ENCODE measurements at places on chromosomes 12 and 14.

GRCh38 chr12:52772772-52773171 is 4.4 kb downstream of the KRT76 start:
- DNase-seq: no peak

DNA sequence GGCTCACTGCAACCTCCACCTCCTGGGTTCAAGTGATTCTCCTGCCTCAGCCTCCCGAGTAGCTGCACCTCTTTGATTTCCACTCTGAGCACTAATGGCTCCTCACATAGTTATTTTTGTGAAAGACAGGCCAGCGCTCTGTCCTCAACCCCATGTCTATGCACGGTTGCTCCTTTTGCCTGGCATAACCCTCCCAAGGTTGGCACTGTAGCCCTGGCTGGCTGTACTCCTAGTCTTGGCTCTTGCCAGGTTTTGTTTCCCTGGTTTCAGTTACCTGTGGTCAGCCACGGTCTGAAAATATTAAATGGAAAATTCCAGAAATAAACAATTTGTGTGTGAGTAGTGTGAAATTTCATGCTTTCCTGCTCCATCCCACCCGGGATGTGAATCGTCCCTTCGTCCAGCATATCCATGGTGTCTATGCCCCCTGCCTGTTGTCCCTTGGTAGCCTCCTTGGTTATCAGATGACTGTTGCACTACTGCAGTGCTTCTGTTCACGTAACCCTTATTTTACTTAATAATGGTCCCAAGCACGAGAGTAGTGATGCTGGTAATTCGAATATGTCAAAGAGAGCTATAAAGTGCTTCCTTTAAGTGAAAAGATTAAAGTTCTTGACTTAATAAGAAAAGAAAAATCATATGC is 12.3 kb upstream of the DCD start:
- no peak for DNase-seq

GRCh38 chr12:102765736-102766135 is 151.3 kb downstream of the PAH start:
- DNase-seq: no peak

GRCh38 chr12:101243074-101243473 is 33.0 kb upstream of the SLC5A8 start:
- DNase-seq: no peak

GRCh38 chr12:3380200-3381043 is 110.6 kb upstream of the PRMT8 start:
- DNase-seq: no peak

DNA sequence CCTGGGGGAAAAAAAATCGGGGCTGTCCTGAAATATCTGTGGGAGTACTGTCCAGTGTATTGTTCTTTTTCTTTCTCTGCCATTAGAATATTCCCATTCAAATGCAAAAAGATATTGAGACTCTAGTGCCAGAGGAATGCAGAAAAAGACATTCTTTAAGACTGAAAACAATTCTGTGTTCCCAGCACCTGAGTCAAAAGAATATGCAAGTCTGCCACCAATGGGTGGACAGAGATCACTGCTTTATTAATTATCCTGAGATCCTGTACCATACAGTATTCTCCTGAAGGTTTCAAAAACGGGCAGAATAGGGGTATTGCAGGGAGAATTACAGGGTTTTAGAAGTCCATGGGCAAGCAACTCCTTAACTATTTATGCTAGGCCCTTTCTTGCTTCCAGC is 361.8 kb downstream of the C12orf50 start:
- DNase-seq: no peak

GRCh38 chr12:132490422-132491137 is 629 bp downstream of the FBRSL1 start:
- DNase-seq: no peak

GRCh38 chr14:39318574-39318973 is 84.9 kb downstream of the MIA2 start:
- no peak for DNase-seq

GRCh38 chr12:106276032-106276740 is 26.3 kb upstream of the TCP11L2 start:
- DNase-seq: no peak

GRCh38 chr14:60839657-60840056 is 105.1 kb downstream of the MNAT1 start:
- no peak for DNase-seq

- no peak for DNase-seq
Observed at GRCh38 chr12:10101042-10101579, 2.3 kb upstream of the CLEC1A start.

DNA sequence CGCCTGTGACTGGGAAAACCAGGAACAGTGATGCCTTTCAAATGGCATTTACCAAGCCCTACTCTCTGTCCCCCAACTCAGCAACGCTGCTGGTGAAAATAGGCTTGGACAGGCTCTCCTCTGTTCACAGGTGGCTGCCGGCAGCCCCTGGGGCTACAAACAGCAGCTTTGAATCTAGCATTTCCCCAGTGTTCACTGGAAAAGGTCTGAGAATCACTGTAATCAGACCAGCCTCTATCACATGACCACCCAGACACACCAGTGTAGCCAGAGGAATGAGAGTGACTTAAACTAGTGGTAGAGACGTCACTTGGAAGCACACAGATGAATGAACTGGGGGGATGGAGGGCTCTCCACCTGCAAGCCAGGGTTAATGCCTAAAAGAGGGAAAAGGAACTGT is 151.8 kb downstream of the FOXN3 start:
- no peak for DNase-seq

DNA sequence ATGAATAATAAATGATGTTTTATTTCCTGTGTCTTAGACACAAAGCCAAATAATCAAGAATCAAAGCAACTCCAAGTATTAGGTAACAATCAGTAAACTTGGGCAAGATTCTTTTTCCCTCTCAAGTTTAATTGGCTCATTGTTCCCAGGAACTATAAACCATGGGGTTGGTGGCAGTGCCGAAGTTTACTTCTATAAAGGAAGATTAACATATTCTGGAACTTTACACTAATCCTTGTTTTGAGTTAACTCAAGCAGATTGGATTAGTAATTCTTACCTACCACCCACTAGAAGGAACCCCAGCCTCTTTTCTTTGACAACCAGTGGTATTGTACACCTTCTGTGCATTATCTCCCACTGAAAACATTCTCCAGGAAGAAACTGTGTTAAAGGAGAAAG is 197.1 kb downstream of the EXOC5 start:
- no peak for DNase-seq

DNA sequence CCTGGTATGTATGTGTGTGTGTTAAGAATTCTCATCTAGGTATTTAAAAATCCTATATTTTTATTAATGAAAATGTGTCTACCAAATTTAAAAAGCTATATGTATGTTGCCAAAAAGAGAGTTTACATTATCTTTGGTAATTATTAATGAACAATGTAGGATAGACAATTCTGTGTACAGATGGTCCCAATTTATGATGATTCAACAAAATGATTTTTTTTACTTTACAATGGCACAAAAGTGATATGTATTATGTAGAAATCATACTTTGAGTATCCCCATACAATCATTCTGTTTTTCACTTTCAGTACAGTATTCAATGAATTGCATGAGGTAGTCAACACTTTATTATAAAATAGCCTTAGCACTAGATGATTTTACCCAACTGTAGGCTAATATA is 39.4 kb downstream of the IRAK3 start:
- no peak for DNase-seq

DNA sequence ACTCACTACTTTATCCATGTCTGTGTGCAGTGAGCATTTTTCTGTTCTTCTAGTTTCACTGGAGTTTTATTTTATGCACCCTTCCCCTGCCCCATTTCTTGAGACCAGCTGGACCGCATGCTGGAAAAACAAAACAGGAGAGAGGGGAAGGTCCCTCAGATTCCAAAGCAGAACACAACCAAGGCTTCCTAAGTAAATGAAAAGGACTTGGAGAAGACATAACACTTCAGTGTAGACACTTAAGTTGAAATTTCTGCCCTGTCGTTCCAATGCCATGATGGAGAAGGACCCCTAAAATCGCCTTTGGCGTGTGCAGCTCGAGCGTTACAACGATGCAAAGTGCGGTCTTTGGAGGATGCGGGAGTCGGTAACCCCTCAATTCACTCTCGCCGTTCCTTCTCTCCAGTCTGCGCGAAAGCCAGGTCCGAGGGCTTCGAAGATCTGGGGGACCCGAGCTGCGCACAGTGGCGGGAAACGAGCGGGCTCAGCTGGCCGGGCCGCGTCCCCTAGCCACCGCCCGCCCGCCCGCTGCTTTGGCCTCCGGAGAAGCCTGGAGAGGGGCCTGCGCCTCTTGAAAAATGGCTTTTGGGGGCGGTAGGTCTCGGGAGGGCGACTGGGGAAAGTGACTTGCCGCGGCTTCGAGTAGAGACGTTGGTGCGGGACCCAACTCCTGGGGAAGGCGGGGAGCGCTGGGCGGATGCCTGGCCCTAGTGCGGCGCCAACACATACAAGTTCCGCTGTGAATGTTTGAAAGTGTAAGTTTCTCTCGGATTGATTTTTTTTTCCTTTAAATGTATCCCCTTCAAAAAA is 11.2 kb upstream of the HOXC13 start:
- DNase-seq: no peak

DNA sequence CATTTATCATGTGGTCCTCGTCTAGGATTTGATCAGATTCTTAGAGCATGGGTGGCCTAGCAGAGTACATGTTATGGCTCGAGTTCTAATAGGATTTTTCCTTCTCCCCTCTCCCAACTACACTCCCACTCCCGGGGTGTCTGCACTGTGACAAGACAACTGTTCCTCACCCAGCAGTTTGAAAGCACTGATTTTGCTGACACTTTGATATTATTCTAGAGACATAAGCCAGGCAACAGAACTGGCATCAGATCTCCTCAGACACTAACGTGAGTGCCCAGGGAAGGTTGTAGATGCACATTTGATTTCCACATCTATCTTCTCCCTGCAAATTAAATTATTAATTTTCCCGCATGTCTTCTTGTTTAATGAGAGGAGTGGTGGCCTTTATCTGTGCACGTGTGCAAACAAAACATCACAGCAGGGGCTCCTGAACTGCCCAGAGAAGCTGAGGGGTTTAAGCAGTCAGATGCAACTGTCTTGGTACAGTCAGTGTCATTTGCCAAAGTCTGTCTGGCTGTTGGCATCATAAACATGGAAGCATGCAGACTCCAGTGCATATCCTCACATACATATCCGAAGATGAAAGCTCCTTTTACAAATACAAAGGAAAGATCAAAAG is 491.8 kb downstream of the NPAS3 start:
- no peak for DNase-seq

DNA sequence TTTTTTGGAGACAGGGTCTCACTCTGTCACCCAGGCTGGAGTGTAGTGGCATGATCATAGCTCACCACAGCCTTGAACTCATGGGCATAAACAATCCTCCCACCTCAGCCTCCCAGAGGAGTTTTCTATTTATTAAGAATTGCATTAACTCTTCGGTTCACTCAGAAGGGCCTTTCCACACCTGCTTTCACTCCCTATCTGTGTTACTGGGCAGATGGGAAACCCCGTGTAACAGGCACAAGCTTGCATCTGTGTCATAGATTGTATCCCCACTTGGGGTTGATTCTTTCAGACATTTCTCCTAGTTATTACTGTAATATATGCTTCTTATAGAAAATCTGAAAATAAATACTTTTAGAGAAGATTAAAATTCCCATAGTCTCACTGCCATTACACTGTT is 38.7 kb downstream of the STX2 start:
- no peak for DNase-seq

DNA sequence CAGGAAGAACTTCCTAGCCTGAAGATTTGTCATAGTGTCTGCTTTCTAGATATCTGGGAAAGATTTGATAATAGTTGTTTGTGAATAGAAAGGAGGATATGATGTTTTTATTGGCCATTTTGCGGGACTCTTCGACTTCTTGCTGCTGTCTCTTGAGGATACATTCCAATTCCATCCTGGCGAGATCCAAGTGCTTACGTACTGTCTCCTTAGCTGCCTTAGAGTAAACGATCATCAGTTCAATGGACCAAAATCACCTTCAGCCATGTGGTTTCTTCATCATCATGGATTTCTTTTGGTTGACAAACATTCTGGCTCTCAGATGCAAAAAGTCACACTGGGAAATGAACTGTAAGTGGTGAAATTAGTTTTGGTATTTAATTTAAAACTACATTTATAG is 82.7 kb upstream of the SCN8A start:
- DNase-seq: no peak

- no peak for DNase-seq
Observed at GRCh38 chr12:21330682-21331253, 3.9 kb downstream of the SLCO1A2 start.

GRCh38 chr12:9869307-9870161 is at the start of gene CLEC2B:
Gene CLEC2B, minus strand, starts transcription at chr12:9869354.
- no peak for DNase-seq

DNA sequence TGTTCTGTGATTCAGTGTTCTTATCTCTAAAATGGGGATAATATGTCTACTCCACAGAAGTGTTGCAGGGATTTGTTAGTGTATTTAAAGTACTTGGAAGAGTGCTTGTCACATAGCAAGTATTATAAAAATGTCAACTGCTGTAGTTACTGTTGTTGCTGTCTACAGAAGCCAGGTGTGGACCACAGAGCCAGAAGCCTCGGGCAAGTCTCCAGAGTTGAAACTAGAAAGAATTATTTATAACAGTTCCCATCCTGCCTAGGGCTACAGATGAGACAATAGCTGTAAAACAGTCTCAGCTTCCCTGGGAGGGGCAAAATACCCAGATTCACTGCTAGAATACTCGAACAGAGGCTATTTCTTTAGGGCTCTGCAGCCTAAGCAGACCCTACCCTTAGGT is 55.4 kb upstream of the FUT8 start:
- DNase-seq: no peak

DNA sequence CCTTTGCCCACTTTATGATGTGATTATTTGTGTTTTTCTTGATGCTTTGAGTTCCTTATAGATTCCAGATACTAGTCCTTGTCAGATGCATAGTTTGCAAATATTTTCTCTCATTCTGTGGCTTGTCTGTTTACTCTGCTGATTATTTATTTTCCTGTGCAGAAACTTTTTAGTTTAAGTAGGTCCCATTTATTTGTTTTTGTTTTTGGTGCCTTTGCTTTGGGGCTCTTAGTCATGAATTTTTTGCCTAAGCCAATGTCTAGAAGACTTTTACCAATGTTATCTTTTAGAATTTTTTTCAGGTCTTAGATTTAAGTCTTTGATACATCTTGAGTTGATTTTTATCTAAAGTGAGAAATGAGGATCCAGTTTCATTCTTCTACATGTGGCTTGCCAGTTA is 667.3 kb downstream of the SLC16A7 start:
- no peak for DNase-seq

- no peak for DNase-seq
Observed at GRCh38 chr14:77965919-77966435, 166.1 kb downstream of the ADCK1 start.

DNA sequence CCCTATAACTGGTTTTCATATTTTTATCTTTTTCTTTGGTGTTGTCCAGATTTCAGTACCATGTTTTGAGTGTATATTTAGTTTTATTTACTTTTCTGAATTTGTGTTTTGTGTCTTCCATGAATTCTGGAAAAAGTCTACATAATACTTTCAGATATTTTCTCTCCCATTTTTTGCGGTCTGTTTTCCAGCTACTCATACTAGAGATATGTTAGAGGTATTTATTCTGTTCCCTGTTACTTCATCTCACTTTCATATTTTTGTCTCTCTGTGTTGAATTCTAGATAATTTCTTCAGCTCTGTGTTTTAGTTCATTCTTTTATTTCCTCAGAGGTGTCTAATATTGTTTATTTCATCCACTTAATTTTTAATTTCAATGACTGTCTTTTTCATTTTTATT is 74.2 kb downstream of the IFT81 start:
- no peak for DNase-seq

Data from NCI-H1105 (cell line).